Activated T-cell treated with anti-CD3 and anti-CD28 coated beads, Interleukin-2, amount 50 U/mL, for 4 hours (primary cell): ENCODE measurements at places on chromosomes 12 and 14.
A peak's percentile ranks its signal among the peaks of the same experiment; 100 is the strongest.

DNA sequence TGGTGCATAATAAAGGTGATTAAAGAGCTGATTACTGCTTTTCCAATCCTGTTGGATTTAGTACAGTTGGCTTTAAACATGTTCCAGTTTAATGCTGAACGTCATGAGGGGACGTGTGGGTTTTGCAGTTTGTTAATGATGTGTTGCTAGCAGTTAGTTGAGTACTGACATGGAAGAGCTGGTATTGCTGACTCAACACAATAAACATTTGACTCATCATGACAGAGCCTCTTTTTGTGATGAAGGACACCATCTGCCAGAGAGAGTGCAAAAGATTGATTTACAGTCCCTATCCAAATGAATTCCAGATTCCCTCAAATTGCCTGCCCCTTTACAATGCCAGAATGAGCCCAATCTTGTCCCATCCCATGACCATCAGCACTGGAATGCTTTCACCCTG, 346.2 kb upstream of the PRICKLE1 start:
- DNase-seq = no peak

DNA sequence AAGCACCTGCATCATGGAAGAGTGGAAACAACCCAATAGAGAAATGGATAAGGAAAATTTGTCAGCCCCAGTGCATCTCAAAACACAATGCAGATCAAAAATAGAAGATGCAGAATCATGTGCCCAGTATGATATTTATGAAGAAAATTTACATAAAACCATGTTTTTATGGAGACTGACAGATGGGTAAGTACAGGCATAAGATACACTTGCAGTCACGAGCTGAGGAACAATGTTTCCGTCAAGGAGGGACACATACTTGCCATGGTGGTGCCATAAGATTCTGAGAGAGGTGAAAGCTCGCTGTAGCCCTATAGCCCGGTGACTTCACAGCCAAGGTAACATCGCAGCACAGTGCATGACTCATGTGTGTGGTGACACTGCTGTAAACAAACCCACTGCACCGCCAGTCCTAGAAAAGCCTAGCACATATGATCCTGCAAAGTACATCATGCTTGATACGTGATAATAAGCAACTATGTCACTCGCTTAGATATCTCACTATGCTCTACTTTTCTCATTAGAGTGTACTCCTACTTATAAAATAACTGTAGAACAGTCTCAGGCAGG, 112.6 kb downstream of the RIMBP2 start:
- no peak for DNase-seq

GRCh38 chr12:11762723-11763326, 113.4 kb downstream of the ETV6 start:
- DNase-seq = no peak

GRCh38 chr12:91965781-91966180, 179.9 kb downstream of the BTG1 start:
- DNase-seq = no peak

DNA sequence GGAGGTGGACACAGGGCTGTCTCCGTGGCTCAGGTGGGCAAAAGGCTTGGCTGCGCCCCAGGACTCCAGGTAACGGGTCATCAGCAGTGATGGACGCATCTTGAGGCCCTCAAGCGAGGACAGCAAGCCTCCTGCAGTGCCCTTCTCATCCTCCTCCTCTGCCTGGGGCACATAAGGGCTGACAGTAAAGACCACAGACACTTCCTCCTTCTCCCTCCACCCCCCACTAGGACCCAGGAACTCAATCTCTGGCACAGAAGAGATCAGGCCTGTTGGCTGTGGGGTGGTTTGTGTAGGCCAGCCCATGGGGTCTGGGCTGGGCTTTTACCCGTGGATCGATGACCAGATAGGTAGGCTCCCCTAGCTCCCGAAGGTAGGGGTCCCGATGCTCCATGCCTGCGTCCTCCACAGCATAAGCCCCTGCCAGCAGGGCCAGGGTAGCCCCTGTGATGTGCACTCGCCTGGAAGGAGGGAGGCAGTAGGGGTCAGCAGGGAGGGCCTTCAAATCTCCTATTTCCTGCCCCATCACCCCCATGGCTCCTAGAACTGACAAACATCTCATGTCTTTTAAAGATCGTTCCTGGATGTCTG, 5.7 kb downstream of the ADCY4 start:
- no peak for DNase-seq

DNA sequence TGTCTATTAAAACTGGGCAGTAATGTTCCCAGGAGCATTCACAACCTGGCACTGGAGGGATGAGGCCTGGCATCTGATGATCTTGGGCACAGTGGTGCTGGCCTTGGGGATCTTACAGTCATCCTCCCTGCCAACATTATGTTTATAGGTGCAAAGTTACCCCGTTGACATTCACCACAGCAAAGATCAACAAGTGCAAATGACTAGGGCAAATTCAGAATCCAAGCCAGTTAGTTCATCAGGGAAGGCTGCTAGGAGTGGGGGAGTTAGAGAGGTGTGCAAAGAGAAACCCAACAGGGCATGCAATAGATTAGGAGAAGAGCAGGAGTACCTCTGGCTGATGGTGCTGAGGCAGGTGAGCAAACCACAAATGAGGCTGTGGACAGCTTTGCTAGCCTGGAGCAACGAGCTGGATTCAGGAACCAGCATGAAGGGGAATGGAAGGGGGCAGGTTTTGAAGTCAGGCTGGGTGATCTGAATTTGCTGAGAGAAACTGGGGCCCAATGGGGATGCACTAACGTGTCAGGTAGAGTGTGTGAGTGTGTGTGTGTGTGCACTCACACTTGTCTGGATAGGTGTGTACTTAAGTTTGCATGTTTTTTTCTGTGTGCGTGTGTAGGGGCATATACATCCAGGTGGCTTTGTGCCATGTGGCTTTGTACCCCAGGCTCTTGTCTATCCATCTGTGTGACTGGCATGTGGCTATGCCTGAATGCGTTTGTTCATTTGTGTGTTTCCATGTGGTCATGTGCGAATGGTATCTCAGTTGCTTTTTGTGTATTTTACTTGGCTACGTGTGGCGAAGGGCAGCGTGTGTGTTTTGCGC, 1.6 kb downstream of the CISTR start:
- DNase-seq = no peak

DNA sequence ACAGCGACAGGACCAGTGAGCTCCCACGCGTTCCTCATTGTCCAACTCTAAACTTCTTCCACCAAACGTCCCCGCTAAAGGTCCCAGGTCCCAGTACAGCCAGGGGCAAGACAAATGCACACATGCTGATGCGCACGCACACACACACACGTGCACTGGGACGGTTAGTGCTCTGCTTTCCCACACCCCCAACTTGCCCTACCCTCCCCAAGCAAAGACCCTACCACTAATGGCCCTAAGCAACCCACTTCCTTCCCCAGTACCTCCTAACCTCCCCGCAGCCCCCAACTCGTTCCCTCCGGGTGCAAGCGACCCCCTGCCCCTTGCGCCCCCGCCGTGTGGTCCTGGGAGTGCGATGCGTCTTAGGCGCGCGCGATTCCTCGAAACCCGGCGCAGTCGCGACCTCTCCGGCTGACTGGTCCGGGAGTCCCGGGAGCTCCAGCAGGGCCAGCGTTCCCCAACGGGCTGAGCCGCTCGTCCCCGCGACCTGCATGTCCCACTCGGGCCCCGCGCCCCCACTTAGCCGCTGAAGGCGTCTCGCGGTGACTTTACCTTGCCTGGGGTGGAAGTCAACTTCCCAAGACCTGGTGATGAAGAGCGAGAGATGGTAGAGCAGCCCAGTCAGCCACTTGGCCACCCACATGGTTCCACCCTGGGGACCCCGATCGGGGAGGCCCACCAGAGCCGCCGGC, 578 bp downstream of the ADAMTS20 start:
- no peak for DNase-seq

DNA sequence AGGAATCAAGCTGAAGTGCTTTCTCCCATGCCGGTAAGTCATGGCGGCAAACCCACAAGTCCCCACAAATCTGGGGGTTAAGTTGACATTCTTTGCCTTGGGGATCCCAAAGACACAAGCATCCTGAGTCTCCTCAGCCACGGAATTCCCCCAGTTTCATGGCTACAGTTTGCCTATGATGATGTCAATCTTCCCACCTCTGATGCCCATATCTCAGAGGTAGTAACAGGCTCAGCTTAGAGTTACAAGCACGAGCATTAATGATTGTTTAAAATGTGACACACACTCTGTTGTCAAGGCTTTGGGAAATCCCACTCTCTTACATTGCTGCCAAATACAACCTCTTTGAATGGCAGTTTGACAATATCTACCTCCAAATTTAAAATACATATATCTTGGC, 22.3 kb downstream of the NOS1 start:
- DNase-seq = no peak

- DNase-seq = no peak
These were observed 32.1 kb downstream of the PPFIBP1 start for GRCh38 chr12:27555925-27556778.

DNA sequence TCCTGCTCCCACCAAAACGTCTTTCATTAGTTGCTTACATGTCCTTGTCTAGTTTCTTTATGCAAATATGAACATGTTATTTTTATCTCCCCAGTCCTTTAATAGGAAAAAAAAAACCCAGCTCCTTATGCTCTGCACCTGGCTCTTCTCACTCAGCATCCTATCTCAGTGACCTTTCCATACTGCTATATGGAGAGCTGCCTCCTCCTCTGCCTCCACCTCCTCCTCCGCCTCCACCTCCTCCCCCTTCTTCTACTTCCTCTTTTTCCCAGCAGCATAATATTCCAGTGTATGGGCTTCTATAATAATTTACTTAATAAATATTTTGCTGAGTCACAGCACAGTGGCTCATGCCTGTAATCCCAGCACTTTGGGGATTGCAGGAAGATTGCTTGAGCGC, 31.5 kb downstream of the ABCB9 start:
- no peak for DNase-seq

DNA sequence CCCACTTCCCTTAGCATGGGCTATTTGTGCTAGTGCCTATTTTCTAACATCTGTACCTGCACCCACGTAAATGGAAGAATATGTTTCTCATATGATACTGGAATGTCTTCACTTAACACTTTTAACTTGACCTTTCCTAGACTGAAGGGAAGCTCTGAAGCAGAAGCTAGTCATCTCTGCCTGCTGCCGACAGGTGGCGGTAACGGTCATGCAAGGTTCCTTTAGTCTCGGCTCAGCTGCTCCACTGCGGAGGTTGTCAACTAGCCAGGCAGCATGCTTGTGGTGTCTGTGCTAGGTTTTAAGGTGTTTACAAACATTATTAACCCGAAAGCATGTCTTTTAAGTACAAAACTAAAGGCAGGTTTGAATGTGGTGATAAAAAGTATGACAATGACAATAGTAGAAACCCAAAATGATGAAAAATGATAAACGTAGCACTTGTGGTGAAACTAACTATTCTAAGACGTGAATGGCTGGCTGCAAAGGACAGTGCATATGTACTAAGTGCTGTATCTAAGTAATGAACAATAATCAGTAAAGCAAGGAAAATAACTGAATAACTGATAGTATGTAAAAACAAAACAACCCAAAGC, 117.2 kb downstream of the GRIN2B start:
- DNase-seq = peak; percentile 14

- DNase-seq = no peak
These were observed 157.5 kb downstream of the TTC8 start for GRCh38 chr14:88981948-88982347.

GRCh38 chr12:110501399-110501751, 536 bp downstream of the VPS29 start:
- DNase-seq = no peak

DNA sequence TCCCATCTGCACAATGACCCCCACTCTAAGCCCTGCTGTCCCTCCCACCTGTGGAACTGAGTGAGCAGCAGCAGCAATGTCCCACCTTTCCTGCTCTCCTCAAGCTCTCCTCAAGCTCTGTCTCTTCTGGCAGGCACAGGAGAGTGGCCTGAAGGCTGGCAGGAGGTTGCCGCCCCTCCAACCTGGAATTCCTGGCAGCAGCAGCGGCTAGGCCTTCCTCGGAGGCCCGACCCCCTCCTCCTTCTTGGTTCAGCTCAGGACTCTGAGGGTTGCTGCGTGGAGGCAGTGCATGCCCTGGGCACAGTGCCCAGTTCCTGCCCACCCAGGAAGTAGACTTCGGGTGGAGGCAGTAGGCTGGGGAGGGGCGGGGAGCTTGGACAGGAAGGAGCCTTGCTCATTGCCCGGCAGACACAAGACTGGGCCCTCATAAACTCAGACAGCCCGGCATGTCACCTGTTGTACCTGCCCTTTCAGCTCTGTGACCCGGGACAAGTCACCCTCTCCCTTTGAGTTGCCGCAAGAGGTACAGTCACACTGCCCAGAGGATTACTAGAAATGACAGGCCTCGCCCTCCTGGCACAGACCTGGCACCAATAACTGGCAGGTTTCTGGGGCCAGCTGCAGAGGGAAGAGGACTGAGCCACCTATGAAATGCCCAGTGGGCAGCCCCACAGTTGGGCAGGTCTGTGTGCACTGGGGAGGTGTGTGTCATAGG, 2.1 kb upstream of the SERPINA1 start:
- no peak for DNase-seq

DNA sequence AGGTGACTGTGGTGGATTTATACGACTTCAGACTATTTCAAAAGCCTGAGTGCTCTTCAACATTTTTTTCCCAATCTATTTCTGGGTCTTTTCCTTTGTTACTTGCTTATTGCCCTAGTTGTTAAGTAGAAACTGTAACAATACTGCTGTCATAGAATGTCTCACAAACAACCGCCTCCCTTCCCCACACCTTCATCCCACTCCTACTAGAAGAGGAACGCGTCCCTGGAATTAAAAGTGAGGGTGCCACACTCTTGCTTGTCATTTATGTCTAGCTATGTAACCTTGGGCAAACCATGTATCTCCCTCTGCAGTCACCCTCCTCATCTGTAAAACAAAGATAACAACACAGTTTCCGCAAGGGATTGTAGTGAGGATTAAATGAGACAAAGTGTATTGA, 8.6 kb downstream of the BRAP start:
- no peak for DNase-seq

DNA sequence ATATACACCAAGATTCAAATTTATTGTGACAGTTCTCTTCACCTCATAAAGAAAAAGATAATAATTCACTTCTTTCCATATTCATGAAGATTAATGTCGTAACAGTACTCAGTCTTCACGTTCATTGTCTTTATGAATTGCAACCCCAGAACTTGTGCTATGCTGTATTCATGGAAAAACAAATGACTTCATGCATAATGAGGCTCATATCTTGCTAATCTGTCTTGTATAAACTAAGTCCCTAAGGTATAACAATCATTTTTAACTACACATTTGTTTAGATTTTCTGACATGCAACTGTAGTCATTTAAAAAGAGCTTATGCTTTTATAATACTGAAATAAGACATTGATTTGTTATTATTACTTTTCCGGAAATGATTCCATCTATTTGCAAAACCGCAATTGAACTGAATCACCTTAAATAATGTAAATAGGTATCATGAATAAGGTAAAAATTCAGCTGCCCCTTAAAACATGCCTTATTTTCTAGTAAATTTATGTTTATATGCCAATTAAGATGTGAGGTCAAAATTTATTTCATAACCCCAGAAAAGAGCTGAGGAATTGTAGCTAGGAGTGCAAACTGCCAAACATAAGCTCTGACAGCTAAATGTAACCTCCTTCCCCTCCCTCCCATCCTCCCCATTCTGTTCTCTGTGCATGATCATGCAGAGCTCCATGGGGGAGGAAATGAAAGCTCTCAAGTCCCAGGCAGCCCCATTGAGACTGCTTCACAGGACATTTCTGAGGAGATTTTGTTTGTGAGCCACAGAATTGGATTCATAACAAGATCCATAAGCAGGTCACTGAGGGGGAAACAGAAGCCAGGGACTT, 301.6 kb downstream of the ATP23 start:
- DNase-seq = no peak

GRCh38 chr14:73397810-73398209, 60.5 kb downstream of the NUMB start:
- no peak for DNase-seq

- DNase-seq = no peak
These were observed 103.8 kb downstream of the EGLN3 start for GRCh38 chr14:33847066-33847465.

- DNase-seq = no peak
These were observed 133.9 kb upstream of the SCAF11 start for GRCh38 chr12:46124132-46124847.
